ENCODE measurements at places on chromosomes 11 and 22.

DNA sequence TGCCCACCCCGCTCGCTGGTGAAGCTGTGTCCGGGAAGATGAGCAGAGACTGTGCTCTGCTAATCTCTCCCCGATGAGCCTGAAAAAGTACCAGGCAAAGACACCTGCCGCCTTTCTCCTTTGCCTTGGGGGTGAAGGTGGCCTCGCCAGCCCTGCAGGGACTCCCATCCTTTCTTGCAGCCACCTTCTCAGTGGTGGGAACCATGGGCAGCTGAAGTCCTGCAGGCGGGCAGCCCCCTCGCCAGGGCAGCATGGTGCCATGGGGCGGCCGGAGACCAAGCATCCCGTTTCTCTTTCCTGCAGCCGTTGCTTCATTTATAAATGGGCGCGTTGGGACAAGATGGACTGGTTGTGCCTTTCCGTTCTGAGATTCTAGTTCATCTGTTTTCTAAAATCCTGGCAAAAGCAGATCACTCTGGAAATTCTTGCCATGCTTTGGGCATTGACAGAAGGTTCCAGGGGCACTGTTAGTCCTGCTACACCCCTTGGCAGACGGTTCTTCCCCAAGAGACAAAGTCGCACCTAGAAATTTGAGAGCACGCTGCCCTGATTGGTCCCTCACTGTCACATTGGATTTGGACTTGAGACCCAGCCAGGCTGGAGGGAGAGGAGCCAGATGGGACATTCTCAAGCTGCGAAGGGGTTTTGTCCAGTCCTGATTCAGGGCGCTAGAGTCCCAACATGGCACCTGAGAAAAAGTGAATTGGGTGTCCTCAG, 7.5 kb downstream of the CTTN start:
- DNase-seq, result no peak

DNA sequence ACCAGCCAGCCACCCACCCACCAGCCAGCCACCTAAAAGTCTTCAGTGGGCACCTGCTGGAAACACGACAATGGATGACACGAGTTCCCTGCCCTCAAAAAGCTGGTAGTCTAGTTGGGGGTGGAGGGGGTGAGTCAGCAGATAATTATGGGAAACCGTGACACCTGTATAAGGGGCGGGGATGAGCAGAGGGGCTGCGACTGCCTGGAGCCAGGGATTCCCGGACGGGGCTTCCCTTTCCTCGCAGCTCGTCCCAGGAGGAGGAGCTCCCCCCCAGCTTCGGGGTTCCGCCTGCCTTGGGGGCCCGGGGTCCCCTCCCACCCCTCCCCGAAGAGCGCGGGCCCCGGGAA, 2.3 kb upstream of the RTN4RL2 start:
- DNase-seq, result no peak

- DNase-seq, result peak; percentile 2
Observed at GRCh38 chr11:91922846-91923245, 301.8 kb upstream of the FAT3 start.

DNA sequence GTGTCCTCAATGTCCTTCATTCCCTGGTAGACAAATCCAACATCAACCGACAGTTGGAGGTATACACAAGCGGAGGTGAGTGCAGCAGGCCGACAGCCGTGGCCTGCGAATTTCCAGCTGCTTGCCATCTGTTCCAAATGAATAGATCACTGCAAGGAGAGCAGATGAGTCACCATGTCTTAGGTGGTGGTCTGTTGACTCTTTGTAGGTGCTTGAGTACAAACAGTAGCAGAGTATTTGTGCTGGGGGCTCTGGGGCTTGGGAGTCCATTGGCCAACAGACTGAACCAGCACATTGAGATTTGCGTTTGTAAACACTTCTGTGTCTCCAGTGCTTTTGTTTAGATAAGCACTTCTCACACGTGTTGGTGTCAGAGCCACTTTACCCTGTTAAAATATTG, 21.1 kb downstream of the EIF3L start:
- no peak for DNase-seq

GRCh38 chr11:104275992-104276391, 112.0 kb upstream of the PDGFD start:
- no peak for DNase-seq

GRCh38 chr11:112871909-112872500, 89.2 kb upstream of the NCAM1 start:
- DNase-seq, result no peak

DNA sequence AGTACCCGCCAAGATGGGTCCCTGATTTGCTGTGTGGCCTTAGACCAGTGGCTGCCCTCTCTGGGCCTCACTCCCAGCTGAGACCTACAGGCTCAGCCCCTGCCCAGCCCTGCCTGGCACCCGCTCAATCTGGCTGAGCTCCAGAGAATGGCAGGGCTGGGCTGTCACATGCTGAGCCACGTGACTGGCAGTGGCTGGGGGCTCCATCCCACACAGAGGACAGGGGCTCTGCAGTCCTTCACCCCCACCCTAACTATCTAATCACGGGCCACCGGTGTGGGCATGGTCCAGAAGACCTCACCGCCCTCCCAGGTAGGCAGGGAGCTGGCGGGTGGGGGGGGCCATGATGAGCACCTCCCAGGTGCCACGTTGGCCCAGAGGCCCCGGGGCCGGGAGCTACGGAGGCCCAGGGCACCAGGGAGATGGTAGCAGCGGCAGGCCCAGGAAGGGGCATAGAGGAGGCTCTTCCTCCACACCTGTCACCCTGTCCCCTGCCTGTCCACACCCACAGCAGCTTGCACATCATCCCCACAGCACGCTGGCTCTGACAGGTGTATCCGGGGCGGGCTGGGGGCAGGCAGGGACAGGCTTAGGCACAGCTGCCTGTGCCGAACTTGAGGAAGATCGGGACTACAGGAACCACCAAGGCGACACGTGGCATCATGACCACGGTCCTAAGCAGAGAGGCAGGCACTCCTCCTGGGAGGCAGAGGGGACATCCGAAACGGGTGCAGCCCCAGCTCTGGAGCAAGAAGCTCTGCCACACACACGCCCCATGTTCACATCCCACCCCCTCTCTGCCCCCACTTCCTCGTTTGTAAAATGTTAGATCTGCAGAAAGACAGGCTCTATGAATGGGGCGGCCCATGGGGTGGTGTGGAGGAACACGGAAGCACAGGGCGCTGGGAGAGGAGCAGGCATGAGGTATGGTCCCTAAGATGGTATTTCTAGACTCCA, 1.5 kb upstream of the ALDH3B1 start:
- no peak for DNase-seq

DNA sequence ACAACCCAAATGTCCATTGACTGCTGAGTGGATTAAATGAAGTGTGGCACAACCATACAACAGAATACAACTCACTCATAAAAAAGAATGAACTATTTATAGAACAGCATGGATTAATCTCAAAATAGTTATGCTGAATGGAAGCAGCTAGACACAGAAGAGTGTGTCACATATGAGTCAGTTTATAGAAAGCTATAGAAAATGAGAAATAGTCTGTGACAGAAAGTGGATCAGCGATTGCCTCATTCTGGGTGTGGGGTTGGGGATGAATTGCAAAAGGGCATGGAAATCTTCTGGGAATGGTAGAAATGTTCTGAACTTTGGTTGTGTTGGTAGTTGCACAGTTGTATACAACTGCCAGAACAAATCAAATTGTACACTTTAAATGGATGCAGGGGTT, 37.4 kb downstream of the PRR5L start:
- DNase-seq, result peak; percentile 81

DNA sequence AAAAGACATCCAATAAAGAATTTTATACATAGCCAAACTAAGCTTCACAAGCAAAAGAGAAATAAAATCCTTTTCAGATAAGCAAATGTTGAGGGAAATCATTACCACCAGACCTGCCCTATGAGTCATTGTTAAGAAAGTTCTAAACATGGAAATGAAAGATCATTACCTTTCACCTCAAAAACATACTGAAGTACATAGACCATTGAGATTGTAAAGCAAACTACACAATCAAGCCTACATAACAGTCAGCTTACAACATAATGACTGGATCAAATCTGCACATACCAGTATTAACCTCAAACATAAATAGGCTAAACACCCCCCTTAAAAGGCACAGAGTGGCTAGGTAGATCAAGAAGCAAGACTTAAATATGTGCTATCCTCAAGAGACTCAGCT, 501.0 kb upstream of the LUZP2 start:
- DNase-seq, result no peak

- DNase-seq, result peak; percentile 7
Observed at GRCh38 chr11:111105566-111105965, 140.0 kb upstream of the POU2AF2 start.

- peak; percentile 16 for DNase-seq
Observed at GRCh38 chr11:110833033-110833484, 120.8 kb upstream of the ARHGAP20 start.

- no peak for DNase-seq
Observed at GRCh38 chr11:107014871-107015270, 3.4 kb downstream of the GUCY1A2 start.

- no peak for DNase-seq
Observed at GRCh38 chr22:32216911-32217310, 12.0 kb upstream of the RFPL2 start.

- peak; percentile 44 for DNase-seq
Observed at GRCh38 chr11:73384872-73385689, 8.9 kb downstream of the RELT start.

DNA sequence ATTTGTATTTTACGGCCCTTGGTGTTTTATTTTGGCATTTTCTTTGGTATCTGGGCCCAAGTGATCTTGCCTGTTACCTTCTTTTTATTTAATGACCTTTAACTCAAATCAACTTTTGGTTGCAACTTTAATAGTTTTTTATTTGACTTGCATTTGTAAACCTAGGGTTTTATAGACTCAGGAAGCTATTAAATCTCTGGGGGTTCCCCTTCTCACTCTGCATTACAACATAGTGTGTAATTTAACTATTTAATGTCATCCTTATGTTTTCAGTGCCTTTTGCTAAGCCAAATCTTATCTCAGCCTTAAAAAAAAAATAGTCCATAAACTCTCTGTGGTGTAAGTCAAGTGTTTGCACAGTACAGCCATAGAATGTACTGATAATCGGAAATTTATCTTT, 3.4 kb downstream of the FJX1 start:
- DNase-seq, result no peak

GRCh38 chr22:41787331-41787730, 13.1 kb upstream of the CCDC134 start:
- no peak for DNase-seq

DNA sequence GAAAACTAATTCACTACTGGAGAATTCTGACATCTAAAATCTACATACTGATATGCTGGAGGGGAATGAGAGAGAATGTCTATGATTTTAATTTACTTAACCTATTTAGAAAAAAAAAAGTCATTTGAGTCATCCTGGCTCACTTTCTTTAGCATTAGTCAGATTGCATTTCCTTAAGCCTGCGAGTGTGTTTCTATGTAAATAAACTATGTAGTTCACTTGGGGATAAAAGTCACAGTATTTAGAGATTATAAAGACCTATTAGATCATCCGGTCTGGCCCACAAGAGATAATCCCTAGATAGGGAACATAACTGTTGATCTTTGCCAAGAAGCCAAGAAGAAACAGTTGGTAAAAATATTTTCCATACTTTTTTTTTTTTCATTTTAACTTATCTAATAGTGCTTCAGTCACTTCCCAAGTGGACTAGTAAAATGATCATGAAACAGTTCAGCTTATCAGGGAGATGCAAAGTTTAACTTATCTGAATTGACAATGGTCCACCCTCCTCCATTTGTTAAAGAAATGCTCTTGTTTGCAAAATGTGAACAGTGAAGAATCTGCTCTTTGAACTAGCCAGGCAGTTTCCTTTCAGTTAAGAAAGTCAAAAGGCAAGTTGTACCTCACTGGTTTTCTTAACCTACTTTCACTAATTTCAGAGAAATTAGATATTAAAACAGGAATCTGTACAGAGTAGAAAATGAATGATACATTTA, 21.2 kb upstream of the BLID start:
- DNase-seq, result peak; percentile 95

DNA sequence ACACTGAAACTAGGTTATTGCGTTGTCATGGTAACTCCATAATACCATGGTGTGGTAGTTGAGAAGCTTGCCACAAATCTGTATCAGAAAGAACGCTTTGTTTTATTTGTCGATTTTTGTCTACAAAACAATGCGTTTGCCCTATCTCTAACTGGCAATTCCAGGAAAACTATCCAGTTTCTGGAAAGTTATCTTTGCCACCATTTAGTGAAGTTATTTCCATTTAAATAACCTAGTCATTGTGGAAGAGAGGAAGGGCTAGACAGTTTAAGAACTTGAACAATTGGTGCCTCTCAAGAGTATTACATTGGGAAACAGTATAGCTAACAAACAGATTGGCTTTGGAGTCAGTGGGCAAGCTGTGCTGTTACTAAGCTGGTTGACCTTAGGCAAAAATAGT, 7.9 kb downstream of the HSD17B12 start:
- DNase-seq, result no peak

DNA sequence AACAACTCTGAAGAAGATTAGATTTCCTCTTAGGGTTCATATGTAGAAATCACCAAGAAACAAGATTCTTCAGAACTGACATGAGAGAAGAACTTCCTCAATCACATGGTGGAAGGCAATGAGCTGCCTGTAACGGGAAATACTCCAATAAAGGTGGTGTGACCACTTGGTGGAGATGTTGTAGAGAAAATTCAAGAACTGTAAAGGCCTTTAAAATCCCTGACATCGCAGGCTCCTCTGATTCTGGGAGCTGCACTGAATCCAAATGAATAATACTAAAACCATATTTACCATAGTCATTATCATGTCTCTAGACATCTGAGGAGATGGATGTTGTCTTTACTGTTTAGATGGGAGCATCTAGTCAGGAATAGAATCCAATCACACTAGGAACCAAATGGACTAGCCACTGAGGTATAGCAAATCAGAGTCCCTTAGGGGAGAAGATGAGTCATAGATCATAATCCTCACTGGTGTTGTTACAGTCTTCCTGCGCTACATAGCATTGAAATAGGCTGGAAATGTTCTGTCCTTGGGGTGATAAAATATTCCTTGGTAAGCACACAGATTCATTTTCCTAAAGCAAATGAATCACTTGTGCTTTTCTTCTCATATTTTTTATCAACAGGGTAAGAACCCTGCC, 321.6 kb upstream of the TENM4 start:
- DNase-seq, result peak; percentile 33

GRCh38 chr11:63917692-63918506, 935 bp upstream of the RCOR2 start:
- DNase-seq, result peak; percentile 80

DNA sequence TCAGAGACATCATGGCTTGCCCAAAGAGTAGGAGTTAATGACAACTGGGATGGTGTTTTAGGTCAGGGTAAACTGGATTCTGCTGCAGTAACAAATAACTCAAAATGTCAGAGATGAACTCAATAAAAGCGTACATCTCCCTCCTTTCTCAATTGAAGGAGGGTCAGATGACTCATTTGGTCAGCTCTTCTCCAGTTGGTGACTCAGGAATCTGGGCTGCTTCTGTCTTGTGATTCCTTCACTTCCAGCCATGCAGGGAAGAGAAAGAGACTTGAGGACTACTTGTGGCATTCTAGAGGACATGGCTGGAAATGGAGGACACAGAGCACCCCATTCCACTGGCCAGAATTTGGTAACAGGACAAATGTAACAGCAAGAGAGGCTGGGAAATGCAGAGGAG, 3.2 kb upstream of the SYT13 start:
- peak; percentile 44 for DNase-seq

GRCh38 chr11:130652671-130653335, 204.4 kb downstream of the ADAMTS15 start:
- DNase-seq, result peak; percentile 53

- no peak for DNase-seq
Observed at GRCh38 chr22:37282385-37282677, at the start of gene CYTH4. CYTH4 (plus strand) TSS chr22:37282508; CDS start chr22:37282570, 62 bp downstream.

- peak; percentile 66 for DNase-seq
Observed at GRCh38 chr11:64233913-64234586, at the start of gene VEGFB. VEGFB (plus strand) TSS chr11:64234584; CDS start chr11:64234834, 250 bp downstream.

All from fibroblast of skin of scalp (primary cell).